ENCODE measurements at places on chromosomes 3 and 15.

DNA sequence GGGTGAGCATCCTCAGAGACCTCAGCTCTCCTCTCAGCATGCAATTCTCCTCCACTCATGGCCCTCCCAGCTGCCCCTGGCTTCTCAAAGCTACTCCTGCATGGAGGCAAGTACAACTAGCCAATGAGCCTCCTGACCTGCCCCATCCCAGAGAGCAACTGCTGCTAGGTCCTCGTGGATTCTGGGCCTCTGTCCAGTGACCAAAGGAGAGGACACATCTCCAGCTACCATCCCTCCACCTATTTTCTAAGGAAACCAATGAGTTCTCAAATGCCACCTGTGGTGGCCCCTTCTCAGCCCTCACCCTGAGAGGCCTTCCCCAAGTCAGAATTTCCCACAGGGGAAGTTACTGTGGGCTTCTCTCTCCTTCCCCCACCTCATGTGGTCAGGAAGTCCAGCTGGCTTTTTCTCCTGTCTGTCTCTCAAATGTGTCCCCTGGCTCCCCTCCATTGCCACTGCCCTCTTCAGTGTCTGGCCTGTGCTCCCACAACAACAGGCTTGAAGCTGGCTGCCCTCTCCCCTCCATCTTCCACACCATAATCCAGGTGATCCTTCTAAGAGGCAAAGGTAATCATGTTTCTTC lies 43.0 kb downstream of the LIPC start:
- DNase-seq = no peak

DNA sequence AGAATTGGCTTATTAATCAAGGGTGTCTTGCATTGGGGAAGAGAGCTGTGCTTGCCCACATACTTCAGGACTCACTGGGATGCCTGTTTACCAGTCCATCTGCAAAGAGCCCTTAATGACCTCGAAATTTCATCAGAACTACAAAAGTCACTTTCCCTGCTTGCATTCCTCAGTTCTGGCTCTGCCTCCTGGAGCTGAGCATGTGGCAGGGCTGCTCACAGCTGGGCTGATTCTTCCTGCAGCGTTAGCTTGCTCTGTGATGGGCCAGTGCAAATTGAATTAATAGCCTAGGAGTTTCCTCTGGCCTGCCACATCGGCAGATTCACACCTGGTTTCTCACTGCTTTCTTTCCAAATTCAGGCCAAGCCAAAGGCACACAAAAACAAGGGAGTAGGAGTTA lies 108.9 kb downstream of the DUT start:
- no peak for DNase-seq

DNA sequence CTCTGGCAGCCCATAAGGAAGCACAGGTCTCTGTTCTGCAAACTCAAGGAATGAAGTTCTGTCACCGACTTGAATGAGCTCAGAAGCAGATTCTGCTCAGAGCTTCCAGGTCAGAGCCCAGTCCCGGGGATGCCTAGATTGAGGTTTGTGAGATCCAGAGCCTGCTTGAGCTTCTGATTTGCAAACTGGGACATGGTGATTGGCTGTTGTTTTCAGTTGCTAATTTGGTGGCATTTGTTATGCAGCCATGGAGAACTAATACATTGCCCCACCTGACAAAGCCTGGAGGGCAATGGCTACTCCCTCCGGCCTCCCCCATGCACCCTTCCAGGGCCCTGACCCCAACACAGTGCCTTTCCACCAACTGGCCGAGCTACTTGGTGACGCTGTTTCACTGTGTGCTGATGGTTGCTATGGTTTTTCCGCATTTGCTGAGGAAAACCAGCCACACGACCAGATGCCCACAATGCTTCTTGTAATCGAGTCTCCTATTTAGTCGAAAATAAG lies 379.5 kb upstream of the ATP10A start:
- no peak for DNase-seq

GRCh38 chr3:182925330-182925943 lies 54.9 kb downstream of the DCUN1D1 start:
- no peak for DNase-seq

GRCh38 chr3:77446761-77447160 lies 406.9 kb downstream of the ROBO2 start:
- DNase-seq = no peak

GRCh38 chr3:64382153-64382552 lies 156.9 kb upstream of the PRICKLE2 start:
- DNase-seq = no peak

GRCh38 chr3:58691997-58692396 lies 25.4 kb upstream of the FAM3D start:
- DNase-seq = no peak

GRCh38 chr15:44084770-44085169 lies 110.3 kb downstream of the FRMD5 start:
- no peak for DNase-seq

- no peak for DNase-seq
Measured at GRCh38 chr3:171980578-171981270, 58.7 kb upstream of the FNDC3B start.

DNA sequence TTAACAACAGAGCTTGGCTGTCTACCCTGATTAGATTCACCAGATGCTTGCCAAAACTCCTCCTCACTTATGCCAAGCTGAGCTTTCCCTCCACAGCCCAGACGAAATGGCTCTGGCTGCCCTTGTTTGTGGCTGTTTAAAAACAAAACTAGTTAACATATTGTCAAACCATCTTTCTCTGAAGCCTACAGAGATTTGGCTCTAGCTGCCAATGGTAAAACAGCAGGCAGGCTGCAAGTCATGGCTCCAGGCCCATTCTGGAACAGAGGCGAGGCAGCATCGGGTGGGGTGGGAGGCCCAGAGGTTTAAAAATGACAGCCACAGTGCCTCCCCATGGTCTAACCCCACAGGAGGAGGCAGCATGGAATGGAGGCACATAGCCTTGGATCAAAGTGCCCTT lies 75.9 kb downstream of the SCN5A start:
- no peak for DNase-seq

DNA sequence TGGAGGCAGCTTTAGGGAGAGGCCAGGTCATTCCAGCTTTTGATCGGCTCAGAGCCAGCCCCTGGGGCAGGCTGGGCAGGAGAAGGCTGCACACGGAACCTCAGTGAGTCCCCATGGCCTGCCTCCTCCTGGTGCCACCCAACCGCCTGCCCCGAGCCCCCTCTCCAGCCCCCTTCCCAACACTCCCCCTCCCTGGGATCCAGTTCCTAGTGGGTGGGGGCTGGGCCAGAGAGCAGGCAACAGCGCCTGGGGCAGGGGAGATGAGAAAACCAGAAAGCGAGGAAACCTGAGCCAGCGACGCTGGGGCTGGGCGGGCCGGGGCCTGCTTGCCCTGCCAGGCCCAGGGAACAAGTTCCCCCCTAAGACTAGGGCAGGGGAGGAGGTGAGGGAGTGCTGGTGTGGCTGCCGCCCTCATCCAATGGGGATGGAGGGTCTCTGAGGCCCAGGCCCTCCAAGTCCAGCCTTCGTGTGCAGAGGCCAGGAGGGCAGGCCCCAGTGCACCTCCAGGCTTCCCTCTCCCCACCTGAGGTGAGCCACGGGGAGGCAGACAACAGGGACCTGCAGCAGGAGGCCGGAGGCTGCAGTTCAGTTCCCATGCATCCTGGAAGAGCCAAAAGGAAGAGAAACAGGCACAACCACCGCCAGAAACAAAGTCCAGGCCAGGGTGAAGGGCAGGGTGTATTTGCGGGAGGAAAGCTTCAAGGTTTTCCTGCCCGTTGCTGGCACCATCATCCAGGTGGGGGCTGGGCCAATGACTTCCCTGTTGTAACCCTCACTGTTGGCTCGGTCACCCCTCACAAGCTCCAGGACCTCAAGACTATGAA lies 4.0 kb upstream of the SEMA3F start:
- no peak for DNase-seq

GRCh38 chr15:66905954-66906353 lies 159.4 kb upstream of the SMAD3 start:
- no peak for DNase-seq

DNA sequence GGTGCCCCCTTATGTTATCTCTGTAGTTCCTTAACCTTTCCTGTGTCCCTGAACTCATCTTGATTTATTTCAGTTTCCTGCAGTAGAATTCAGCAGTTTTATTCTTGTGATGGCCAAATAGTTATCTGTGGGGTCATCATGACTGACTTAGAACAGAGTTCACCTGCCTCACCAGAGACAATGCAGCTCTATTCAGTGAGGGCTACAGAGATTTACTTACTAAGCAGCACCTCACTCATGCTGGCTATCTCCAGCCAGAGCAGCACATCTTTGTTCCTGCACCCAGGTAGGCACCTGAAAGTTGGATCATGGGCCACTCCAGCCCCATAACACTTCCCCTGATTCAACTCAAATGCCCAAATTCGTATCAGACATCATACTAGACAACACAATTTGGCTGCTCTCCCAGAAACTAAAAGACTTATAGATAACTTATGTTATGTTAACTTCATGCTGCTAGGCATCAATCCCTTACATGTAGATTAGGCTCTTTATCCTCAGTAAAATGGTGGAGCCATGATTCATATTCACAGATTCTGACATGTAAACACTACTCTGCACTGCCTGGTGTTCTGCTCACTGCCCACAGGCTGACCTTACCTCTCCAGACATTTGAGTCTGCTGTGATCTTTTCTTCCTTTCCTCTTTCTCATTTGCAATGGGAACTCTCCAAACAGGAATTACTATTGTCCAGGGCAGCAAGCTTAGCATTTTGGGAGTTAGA lies 9.3 kb upstream of the GOLGB1 start:
- no peak for DNase-seq

- DNase-seq = no peak
Measured at GRCh38 chr3:8885536-8886316, 77.5 kb downstream of the RAD18 start.

GRCh38 chr15:90905306-90906180 lies 2.4 kb downstream of the MAN2A2 start:
- DNase-seq = no peak

DNA sequence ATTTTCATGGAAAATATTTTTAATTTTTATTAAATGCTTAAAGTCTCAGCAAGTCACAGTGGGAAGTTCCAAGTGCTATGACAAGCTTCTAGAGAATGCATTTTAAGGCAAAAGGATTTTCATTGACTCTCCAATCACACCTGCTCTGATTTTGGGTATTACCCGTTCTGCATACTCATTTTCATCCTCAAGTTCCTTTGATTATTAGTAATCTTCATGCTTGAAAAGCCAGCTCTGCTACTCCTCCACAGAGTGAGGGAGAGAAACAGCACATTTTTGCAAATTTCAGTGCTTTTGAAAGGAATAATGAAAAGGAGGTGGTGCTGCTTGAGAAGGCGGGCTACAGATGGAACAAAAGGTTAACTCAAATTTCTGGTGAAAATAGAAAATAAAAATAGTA lies 450.7 kb downstream of the NSUN3 start:
- no peak for DNase-seq

DNA sequence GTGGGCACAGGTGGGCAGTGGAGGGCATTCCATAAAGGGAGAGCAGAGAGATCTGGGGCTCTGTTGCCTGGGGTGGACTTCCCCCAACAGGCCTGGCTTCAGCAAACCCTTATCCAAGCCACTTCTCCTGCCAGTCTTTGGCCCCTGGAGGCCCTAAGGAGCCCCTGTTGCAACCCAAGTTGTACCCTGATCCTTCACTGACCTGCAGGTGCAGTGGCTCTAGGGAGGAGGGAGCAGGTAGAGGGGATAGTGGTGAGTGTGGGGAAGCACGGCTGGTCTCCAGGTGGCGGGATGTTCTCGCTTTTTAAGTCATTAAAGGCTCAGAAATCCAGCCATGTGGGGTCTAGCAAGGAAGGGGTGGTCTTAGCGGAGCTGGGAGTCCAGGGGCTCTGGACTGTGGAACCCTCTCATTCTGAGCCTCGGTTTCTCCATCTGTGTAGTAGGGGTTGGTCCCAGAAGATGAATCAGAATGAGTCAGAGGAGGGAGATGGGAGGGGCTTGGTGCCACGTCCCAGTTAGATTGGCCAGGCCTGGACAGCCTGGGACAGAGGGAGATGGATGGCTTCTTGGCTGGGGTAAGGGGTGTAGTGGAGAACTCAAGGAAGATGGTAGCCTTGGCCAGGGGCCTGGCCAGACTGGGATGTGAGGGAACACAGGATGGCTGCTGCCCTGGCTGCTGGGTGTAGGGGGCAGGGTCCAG lies 2.6 kb downstream of the ZBTB47 start:
- DNase-seq = no peak

GRCh38 chr15:97234851-97235610 lies 725.5 kb upstream of the ARRDC4 start:
- no peak for DNase-seq

DNA sequence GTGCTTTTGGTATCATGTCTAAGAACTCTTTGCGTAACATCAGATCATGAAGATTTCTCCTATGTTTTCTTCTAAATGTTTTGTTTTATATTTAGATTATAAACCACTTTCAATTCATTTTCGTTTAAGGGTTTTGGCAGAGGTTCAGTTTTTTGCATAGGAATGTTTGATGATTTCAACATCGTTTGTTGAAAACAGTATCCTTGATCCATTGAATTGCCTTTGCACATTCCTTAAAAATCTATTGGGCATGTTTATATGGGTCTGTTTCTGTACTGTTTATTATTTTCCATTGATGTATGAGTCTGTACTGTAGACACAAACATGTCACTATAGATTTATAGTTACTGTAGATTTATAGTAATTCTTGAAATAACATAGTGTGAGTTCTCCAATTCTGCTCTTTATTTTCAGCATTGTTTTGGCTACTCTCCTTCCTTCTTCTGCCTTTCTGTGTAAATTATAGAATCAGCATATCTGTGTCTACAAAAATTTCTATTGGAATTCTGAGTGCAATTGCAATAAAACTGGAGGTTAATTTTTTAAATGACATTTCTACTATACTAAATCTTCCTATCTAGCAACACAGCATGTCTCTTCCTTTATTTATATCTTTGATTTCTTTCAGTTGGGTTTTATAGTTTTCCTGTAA lies 374.0 kb downstream of the SV2B start:
- no peak for DNase-seq

GRCh38 chr15:63599401-63600000 lies 2.3 kb downstream of the FBXL22 start:
- peak; percentile 51 for DNase-seq

GRCh38 chr3:169356284-169356955 lies 307.1 kb downstream of the MECOM start:
- no peak for DNase-seq

DNA sequence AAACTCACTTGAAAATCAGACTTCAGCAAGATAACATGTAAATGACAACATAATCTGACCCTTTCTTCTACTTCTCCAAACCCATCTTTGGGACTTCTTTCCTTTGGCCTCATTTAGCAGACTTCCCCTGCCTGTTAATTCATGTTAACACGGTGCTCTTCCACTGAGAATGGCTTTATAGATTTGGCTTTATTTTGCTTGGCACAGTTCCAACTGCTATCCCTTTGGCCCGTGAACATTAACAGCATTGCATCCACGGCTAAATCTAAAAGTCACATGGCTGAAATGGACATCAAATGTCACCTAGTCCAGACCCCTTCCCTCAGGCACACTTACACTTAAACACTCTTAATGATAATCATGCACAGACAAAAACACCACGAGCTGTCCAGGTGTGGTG lies 3.8 kb downstream of the ZMAT3 start:
- DNase-seq = no peak

DNA sequence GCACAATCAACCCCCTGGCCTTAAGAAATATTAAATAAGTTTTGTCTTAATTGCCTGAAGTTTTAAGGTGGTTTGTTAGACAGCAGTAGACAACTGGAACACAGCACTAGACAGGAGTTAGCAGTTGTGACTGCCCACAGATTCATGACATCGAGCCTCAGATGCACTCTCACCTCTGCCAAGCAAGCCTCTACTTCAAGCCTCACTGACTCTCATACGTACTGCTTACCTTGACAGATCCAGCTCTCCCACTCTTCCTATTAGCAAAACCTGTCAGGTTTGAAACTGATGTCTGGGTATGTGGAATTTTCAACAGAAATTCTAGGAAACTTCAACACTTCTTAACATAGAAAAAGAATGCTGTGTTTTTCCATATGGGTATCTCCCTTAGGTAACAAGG lies 382.9 kb upstream of the DPH6 start:
- no peak for DNase-seq
